ENCODE measurements at places on chromosomes 7 and 10.

GRCh38 chr10:4351723-4352413, 474.1 kb upstream of the AKR1E2 start:
- DNase-seq = no peak

DNA sequence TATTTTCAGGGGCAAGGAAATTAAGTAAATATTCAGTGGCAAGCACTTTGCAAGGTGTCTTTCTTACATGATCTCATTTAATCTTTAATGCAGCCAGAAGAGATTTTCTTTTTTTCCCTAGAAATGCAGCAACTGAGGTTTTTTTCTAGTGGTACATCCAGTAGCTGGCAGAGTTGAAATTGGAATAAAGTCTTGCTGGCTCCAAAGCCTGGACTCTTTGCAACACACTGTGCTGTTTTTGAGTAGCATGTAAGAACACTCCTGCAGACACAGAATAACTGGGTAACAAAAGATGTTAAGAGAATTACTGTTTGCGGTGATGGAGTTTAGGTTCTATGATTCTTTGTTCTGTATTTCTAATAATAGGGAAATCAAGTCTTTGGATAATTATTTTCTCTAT, 123.6 kb downstream of the PON1 start:
- no peak for DNase-seq

DNA sequence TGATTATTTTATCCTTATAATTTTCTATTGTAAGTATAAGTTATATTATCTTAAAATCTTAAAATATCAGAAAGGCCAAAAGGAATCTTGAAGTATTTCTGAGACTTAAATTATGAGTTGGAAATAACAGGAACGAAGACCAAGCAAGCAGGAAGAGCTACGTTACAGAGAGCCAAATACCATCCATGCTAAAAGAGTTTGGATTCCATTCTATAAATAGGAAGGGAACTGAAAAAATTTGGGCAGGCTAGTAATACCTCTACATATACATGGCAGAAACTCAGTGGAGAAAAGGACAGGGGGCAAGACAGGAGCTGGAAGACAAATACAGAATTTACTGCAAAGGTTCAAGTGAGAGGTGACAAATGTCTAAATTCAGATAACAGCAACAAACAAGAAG, 16.7 kb downstream of the ITGB1 start:
- DNase-seq = no peak

DNA sequence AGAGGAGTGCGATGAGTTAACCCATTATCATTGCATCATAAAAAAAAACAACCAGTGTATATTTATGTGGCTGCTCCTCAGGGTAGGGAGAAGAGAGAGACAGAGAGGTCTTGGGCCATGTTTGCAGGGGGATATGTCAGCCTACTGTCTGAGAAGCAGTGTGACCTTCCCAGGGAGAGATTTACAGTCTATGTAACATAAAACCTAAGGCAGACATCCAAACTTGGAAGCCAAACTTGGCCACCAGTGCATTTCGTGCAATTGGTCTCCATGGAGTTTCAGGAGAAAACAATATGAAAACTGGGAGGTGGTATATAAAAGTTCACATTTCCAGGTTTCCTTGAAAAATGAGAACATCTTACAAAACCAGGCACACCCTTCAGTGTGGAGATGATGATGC, 85.9 kb upstream of the CXCL12 start:
- DNase-seq = no peak

GRCh38 chr10:32199714-32200394, 143.6 kb upstream of the KIF5B start:
- DNase-seq = no peak

DNA sequence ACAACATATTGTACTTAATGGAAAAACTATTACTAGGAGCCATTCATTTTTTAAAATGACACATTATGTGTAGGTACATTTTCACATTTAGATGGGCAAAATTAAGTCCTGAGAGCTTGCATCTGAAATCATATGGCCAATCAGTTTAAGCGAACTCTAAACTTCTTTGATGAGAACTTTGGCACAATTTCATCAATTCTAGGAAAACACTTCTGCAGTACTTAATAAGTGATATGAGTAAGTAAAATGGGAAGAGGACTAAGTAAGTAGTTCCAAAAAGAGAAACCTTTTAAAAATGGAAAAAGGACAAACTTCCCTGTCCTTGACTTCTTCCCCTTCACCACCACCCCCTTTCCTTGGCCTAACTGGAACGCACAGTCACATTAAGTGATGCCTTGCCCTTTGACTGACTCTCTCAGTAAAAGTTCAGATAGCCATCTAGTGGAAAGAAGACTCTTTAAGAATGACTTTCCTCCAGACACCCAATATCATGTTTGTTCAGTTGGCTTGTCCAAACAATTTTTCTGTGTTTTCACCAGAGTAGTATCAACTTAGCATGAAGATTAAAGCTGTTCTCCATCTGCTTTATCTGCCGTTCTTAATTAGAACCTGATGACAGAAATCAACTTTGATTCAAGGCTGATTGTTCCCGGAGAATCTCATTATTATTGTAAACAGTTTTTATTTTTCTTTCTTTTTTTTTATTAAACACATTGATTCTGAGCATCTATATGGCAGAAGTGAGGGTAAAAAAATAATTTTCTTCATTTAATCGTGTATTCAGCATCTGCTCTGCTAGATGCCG, 45.1 kb downstream of the CNNM2 start:
- DNase-seq = no peak
